ENCODE measurements at places on chromosomes 7 and 10.
A peak's percentile ranks its signal among the peaks of the same experiment; 100 is the strongest.

- peak; percentile 28 for DNase-seq
Observed at GRCh38 chr10:17062493-17062892, 67.1 kb downstream of the CUBN start.

DNA sequence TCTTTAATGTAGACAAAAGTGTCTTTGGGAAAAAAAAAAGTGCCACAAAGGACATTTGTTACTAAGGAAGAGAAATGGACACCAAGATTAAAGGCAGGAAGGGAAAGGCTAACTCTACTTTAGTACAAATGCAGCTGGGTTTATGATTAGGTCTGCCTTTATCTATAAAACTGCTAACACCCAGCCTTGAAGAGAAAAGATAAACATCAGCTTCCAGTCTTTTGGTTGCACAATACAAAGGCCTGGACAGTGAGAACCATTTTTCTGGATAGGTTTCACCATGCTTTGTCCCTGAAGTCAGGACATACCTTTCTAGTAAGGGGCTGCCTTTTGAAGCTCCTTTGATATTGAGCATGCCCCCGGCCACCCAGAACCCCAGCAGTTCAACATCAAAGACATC lies 45.1 kb downstream of the ZNF248 start:
- no peak for DNase-seq

DNA sequence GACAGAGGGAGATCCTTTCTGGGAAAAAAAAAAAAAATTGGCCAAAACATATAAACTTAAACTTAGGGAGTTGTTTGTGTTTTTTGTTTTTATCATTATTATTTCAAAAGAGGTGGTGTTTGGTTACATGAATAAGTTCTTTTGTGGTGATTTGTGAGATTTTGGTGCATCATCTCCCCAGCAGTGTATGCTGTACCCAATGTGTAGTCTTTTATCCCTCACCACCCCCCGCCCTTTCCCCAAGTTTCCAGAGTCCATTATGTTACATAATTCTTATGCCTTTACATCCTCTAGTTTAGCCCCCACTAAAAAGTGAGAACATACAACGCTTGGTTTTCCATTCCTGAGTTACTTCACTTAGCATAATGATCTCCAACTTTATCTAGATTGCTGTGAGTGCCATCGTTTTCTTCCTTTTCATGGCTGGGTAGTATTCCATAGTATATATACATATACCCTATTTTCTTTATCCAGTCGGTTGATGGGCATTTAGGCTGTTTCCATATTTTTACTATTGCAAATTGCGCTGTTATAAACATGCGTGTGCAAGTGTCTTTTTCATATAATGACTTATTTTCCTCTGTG lies 148.1 kb upstream of the ZNF92 start:
- DNase-seq, result no peak

- DNase-seq, result no peak
Observed at GRCh38 chr10:3825244-3825643, 40.2 kb upstream of the KLF6 start.

DNA sequence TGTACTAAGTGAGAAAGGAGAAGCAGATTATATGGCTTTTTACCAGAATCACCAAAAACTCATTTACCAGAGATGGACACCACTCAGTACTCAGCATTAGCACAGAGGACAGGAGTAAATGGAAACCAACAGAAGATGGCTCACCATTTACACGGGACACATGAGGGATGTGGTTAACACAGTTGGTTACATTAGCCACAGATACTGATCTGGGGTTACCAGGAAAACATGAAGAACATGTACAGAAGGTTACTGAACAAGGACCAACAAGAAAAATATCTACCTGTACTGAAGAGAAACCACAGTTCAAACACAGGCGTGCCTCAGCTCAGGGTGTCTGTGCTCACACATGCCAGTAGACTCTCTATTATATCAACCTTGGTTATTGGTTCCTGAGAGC lies 1285.8 kb upstream of the SORCS1 start:
- DNase-seq, result no peak

DNA sequence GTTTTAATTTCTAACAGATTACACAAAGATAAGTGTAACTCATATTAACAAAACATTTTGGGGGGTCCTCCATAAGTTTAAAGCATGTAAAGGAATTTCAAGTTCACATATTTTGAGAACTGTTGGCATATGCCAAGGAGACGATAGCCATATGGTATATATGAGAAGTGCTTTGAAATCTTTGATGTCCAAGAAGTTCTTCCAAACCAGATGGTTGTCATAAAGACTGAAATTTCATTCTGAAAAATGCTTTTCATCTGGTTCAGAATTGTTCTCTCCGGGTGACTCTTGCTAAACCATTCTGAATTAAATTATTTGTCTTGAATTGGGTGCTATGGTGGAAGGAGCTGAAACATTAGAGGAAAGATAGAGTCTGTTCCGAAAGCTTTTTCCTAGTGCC lies 513.0 kb upstream of the AKR1E2 start:
- no peak for DNase-seq

GRCh38 chr10:45420453-45421192 lies 46.6 kb downstream of the ALOX5 start:
- peak; percentile 72 for DNase-seq

GRCh38 chr7:114931656-114932011 lies 9.7 kb downstream of the MDFIC start:
- DNase-seq, result no peak

DNA sequence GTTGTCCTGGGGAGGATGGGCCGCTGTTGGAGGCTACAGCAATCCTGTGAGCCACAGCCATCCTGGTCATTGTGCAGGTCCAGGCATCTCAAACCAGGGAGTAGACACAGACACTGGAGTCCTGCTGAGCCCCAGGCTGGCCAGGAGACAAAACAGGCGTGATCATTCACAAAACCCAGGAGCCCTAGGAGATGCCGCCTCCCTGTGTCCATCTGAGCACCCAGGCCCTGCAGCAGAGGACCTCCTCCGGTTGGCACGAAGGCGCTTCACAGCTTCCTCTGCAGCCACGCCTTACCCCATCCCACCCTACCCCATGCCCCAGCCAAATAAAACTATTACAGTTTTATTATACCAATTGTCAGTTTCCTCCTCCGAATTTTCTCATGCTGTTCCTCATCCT lies 183.6 kb downstream of the PLXNA4 start:
- DNase-seq, result no peak

- no peak for DNase-seq
Observed at GRCh38 chr10:105291571-105291970, 650.5 kb downstream of the SORCS3 start.

DNA sequence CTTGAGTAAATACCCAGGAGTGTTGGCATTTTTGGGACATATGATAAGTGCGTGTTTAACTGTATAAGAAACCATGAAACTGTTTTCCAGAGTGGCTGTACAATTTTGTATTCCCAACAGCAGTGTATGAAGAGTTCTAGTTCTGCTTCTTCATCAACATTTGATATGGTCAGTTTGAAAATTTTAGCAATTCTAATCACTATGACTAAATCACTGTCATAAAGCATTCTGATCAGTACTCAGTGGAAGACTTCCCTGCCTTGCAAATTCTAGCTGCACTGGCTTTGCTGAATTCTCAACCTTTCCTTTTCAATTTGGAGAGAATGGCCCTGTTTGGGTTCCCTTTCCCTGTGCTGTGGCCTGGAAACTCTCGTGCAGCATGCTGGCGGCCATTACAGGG lies 18.6 kb upstream of the FAM221A start:
- DNase-seq, result no peak

GRCh38 chr7:81333536-81333935 lies 414.7 kb upstream of the SEMA3C start:
- DNase-seq, result no peak

DNA sequence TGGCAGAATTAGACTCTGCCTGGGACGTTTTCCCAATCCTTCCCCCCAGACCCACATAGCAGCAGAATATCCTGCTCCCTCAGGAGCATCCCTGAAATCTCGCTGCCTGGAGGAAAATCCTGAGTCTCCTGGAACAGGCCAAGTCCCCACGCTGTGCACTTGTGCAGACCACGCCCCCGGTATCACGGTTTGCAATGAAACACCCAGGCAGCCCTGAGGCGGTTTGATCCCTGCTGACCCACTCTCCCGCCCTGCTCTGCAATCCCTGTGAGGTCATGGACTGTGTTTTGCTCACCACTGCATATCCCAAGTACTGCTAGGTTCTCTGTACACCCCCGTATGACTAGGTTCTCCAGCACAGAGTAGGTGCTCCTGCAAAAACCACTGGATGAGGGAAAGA lies 411.8 kb upstream of the MGMT start:
- DNase-seq, result no peak

Measured in DND-41 (cell line).